CD8-positive, alpha-beta memory T cell (primary cell): ENCODE measurements at places on chromosomes 4 and X. TPM values are rescaled to one million over a fixed set of nuclear protein-coding genes. Genes with fewer than 3 reads are reported as not detected.

- no peak for DNase-seq
- no peaks in the 10 kb centered on the region for H3K36me3 ChIP-seq
- no peak overlapping the region for H3K27ac ChIP-seq
These were observed 171.4 kb upstream of the ANXA3 start for GRCh38 chr4:78379991-78380729.

The FOXO4 gene
- 13.8 TPM for total RNA-seq

The DMRTC1 gene
- total RNA-seq: not detected

- H3K4me3 ChIP-seq: no peak overlapping the region
- H3K36me3 ChIP-seq: no peaks in the 10 kb centered on the region
- no peaks in the 10 kb centered on the region for H3K4me1 ChIP-seq
- DNase-seq: no peak
- no peaks in the 10 kb centered on the region for H3K27me3 ChIP-seq
- no peak overlapping the region for H3K27ac ChIP-seq
These were observed 18.5 kb upstream of the CXCL8 start for GRCh38 chr4:73721909-73722308.

The MSANTD1 gene
- 0.46 TPM for total RNA-seq

The CCKAR gene
- not detected for total RNA-seq

DNA sequence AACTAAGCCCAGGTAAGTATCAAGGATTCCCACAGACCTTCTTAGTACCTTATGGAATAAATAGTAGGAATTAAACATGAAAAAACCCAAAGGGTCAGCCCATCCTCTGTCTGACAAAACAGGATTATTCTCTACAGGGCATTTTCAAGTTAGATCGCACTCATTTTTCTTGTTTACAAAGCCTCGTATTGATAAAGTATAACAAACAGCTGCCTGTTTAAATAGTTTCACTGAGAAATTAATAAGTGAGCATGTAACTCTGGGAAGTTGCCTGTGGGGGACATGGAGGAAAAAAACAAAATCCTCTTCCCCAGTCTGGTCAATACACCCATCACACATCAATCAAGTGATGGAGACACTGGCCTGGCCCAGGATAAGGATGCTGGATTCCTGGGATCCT lies 48.5 kb downstream of the MAML3 start:
- no peaks in the 10 kb centered on the region for H3K27me3 ChIP-seq
- no peak for DNase-seq
- H3K4me3 ChIP-seq: no peak overlapping the region
- H3K4me1 ChIP-seq: peaks cover 8% of the 10 kb centered on the region
- H3K36me3 ChIP-seq: no peaks in the 10 kb centered on the region
- no peak overlapping the region for H3K27ac ChIP-seq

DNA sequence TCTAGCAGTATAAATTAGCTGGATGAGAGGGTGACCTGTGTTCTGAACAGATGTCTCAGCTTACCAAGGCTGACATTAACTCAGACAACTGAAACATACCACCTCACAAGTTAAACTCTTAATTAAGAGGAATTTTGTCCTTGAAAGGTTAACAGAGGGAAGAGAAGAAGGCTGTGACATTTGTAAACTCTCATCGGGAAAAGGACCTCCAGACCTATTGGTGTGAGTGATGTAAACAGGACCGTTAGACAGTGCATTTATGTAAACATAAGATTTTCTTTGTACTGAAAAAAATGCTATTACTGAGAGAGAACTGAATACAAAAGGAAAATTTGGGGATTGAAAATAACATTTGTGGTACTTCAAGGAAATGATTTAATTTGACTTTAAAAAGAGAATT lies 308.4 kb upstream of the DIAPH2 start:
- H3K27ac ChIP-seq: no peak overlapping the region
- H3K27me3 ChIP-seq: no peaks in the 10 kb centered on the region
- no peaks in the 10 kb centered on the region for H3K4me1 ChIP-seq
- H3K4me3 ChIP-seq: no peak overlapping the region
- no peaks in the 10 kb centered on the region for H3K36me3 ChIP-seq
- DNase-seq: no peak

GRCh38 chr4:74962584-74962983 lies 29.7 kb downstream of the PARM1 start:
- no peak overlapping the region for H3K4me3 ChIP-seq
- H3K36me3 ChIP-seq: no peaks in the 10 kb centered on the region
- no peaks in the 10 kb centered on the region for H3K27me3 ChIP-seq
- no peak for DNase-seq

DNA sequence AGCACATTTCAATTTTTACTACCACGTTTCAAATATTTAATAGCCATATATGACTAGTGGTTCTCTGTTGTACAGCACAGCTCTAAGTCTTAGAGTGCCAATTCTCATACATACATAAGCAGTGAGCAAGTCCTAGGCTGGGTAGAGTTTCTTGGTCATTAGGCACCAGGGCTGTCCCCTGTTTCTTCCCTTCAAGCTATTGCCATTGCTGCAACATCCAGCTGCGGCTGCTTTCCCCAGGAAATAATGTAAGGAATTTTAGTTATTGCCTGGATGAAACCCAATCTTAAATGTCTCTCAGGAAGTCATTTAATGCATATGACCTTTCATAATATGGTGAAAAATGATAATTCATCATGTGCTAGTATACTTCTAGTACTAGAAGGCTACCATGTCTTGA lies 74.1 kb upstream of the PPP3CA start:
- DNase-seq: no peak
- no peaks in the 10 kb centered on the region for H3K27me3 ChIP-seq
- H3K4me3 ChIP-seq: no peak overlapping the region

- no peak for DNase-seq
- H3K27ac ChIP-seq: no peak overlapping the region
- H3K4me3 ChIP-seq: no peak overlapping the region
- no peaks in the 10 kb centered on the region for H3K27me3 ChIP-seq
- no peaks in the 10 kb centered on the region for H3K36me3 ChIP-seq
These were observed 15.6 kb upstream of the CLDN24 start for GRCh38 chr4:183337833-183338232.

The HMX1 gene
- not detected for total RNA-seq
